ENCODE measurements at places on chromosomes 7 and 10. TPM values are rescaled to one million over a fixed set of nuclear protein-coding genes. Genes with fewer than 3 reads are reported as not detected.

DNA sequence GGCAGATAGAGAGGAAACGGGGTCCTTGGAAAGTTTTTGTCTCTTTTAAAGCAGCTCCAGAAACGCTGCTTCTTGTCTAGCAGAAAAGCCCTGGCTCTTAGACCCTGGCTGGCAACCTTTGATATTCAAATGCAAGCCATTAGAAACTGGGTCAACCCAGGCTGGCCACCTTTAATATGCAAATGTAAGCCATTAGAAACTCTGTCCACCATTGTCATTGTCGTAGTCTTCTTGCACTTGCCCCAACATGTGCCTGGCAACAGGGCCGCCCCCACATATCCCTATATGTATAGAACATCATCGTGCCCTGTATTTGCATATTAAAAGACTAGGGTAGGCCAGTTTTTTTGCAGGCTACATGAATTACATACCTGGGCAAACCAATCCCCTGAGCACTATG lies 621.3 kb upstream of the DPP6 start:
- DNase-seq, result no peak

- no peak for DNase-seq
Observed at GRCh38 chr7:104089612-104090011, 100.2 kb upstream of the RELN start.

GRCh38 chr7:71389976-71390375 lies 258.0 kb downstream of the GALNT17 start:
- no peak for DNase-seq

- DNase-seq, result no peak
Observed at GRCh38 chr7:100153708-100154535, 4.6 kb downstream of the TRAPPC14 start.

Gene GNB2
- total RNA-seq, result 76.4 TPM

Gene PODXL
- total RNA-seq, result 75.0 TPM

Gene KCNMA1
- 0.87 TPM for total RNA-seq

GRCh38 chr7:15446722-15447121 lies 115.1 kb downstream of the AGMO start:
- DNase-seq, result no peak

DNA sequence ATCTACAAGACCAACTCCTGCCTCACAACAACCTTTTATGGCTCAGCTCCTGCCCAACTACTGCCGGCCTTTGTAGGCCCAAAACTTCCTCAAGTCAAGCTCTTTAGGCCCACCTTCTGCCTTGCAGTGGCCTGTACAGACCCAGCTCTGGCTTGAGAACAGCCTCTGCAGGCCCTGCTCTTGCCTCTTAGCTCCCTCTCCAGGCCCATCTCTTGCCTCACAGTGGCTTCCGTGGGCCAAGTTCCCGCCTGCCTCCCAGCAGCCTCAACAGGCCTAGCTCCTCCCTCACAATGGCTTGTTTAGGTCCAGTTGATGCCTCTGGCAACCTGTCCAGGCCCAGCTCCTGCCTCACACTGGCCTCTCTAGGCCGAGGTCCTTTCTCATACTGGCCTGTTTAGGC lies 32.4 kb upstream of the VKORC1L1 start:
- DNase-seq, result no peak

Gene OR2AE1
- not detected for total RNA-seq

DNA sequence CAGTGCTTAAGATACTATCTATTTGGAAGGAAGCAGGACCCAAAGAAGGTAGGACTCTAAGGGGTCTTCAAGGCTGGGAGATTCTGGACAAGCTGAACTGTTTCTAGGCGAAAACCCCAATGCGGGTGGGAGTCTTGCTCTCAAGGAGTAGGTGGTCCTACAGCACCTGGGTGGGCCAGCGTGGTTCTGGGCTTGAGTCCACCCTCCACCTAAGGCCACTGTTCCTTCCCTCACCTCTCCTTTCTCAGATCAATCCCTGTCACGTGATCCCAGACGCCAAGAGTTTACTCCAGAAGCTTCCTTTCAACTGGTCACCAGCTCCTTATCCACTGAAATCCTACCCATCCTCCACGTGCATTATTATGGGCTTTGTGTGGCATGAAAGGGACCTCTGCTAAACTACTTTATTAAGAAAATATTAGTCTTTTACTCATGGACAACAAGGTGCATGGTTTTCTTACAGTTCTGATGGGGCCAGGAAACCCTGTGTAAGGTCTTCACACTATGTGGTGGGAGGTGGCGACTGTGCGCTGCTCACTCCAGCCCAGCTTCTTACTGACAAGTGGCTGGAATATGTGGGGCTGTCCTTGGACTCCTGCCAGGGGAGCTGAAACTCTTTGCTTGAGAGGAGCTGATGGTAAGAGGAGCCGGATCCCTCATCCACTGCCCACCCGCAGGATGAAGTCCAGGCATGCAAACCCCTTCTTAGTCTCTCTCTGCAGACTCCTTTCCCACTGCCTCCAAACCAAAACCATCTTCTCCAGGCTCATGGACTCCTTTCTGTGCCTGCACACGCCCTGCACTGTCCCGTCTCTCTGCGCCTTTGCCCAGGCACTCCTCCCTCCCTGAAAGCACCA lies 1.6 kb downstream of the ZNF746 start:
- DNase-seq, result peak; percentile 84

Gene FFAR4
- not detected for total RNA-seq

Gene SPDYE11
- total RNA-seq, result not detected

DNA sequence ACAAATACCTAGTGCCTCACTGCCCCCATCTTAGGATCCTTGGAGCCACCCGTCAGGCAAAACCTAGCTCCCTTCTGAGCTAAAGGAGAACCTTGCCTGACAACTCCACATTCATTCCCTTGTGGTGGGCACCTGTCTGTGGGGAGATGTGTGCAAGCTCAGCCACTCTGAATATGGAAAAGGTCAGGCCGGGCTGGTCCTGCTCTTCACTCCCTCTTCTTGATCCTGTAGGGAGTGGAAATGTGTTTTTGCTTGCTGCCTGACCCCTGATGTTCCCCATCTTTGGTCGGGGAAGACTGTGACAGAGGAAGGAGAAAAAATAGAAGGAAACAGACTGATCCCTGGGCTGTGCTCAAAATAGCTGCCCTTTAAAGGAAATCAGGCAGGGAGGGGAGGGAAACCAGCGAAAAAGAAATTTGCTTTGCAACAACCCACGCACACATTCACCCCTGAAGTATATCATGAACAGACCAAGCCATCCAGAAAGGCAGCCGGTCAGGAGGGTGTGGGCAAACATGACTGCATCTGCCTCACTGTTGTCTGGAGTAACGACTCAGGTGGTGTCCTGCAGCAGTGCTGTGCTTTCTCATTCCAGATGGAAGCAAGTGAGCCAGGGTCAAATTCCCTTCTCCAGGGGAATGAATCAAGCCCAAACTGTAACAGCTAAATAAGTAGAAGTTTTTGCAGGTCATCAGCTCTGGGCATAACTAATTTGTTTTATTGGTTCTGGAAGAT lies 74.0 kb downstream of the SCRN1 start:
- no peak for DNase-seq

- DNase-seq, result peak; percentile 82
Observed at GRCh38 chr7:23055582-23056178, 41.8 kb upstream of the HYCC1 start.

GRCh38 chr10:132460071-132460470 lies 63.1 kb downstream of the PWWP2B start:
- DNase-seq, result no peak

- no peak for DNase-seq
Observed at GRCh38 chr7:47326220-47326619, 255.7 kb downstream of the TNS3 start.

Gene C7orf57
- total RNA-seq, result not detected

- DNase-seq, result no peak
Observed at GRCh38 chr7:11294218-11294617, 320.5 kb downstream of the PHF14 start.

All from lung microvascular endothelial cell (primary cell).